Activated naive CD8-positive, alpha-beta T cell treated with anti-CD3 and anti-CD28 coated beads, Interleukin-2, amount 10 ng/mL, durations not matched to agents 7 days and 5 days (primary cell): ENCODE measurements at places on chromosomes 7 and 10.

- DNase-seq: no peak
These were observed 82.0 kb downstream of the TMEM168 start for GRCh38 chr7:112708236-112708635.

DNA sequence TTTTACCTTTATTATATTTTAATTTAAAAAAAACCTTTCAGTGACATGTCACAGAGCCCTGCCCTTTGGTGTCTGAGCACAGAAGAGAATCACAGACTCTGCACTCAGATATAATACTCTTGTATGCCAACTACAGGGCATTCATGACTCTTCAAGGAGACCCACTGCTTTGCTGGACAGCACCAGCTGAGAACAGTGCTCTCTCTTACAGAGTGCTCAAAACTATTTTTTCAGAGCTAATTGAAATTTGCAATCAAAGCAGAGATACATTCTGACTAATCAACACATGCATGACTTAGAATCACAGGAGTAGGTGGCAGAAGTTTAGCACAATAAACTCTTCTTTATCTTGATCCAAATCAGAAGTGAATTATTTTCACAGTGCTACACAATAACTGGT is 99.1 kb downstream of the OSBPL3 start:
- DNase-seq: no peak

DNA sequence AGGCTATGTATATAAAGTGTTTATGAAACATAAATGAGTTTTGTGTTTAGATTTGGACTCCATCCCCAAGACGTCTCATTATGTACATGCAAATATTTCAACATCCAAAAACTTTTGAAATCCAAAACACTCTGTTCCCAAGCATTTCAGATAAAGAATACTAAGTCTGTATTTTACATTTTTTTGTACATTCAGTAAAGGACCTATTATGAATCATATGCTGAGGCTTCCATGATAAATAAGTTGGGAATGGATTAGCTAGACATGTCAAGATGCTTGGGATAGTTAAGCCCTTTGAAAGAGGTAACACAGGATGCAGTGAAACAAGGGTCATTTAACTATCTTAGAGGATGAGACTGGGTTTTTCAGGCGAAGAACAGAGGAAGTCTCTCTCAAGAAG is 262.9 kb downstream of the SNX13 start:
- DNase-seq: no peak

GRCh38 chr10:59877191-59877671 is 29.1 kb downstream of the CCDC6 start:
- no peak for DNase-seq

DNA sequence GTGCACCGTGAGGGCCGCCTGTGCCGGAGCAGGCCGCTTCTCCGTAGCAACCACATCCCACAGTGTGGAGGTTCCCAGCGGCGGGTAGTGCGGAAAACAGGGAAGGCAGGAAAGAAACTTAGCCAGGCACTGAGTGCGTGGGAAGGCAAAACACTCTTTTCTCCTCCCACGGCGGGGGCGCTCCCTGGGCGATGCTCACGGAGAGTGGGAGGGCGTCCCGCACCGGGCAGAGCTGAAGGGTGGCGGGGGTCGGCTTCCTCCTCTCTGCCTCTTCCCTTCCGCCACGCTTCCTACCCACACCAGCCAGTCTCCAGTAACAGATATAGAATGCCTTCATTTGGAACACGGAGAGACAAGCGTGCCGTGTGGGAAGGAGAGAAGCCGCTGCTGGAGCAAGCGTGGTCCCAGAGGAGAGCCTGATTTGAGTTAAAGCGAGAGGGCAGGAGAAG is 252.5 kb downstream of the PAXIP1 start:
- no peak for DNase-seq

- DNase-seq: no peak
These were observed 44.6 kb downstream of the VWA2 start for GRCh38 chr10:114283535-114284234.

DNA sequence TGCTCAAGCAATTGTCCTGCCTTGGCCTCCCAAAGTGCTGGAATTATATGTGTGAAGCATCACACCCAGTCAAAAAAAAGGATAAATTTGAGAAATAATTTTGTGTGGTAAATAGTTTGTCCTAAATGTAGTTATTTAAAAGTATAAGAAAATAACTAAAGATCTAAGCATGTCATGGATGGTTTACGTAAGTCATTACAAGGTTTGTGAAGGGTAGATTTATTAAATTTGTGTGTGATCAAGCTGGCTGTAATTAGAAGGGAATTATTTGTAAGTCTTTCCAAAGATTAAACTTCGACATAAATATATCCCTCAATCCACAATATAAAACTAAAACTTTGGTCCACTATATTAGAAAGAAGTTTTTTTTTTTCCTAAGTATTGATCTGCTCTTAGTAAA is 28.6 kb downstream of the ORC5 start:
- DNase-seq: no peak

- DNase-seq: no peak
These were observed 17.0 kb upstream of the ECHDC3 start for GRCh38 chr10:11724938-11725776.

DNA sequence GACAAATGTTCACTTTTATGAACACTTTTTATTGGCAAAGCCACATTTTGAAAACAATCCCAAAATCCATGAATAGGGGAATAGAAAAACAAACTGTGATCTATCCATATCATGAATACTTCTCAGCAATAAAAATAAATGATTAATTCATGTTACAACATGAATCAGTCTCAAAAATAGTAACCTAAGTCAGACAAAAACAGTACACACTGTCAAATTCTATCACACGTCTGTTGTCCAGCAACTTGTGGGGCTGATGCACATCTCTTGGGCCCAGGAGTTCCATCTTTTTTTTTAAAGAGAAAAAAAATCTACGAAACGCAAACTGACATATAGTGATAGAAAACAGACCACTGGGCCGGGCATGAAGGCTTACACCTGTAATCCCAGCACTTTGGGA is 71.0 kb downstream of the LARP4B start:
- DNase-seq: no peak

GRCh38 chr10:89861584-89862301 is 160.4 kb downstream of the KIF20B start:
- no peak for DNase-seq

GRCh38 chr10:1661859-1662437 is 75.4 kb downstream of the ADARB2 start:
- DNase-seq: no peak

- no peak for DNase-seq
These were observed 26.9 kb downstream of the NACAD start for GRCh38 chr7:45061806-45062425.

DNA sequence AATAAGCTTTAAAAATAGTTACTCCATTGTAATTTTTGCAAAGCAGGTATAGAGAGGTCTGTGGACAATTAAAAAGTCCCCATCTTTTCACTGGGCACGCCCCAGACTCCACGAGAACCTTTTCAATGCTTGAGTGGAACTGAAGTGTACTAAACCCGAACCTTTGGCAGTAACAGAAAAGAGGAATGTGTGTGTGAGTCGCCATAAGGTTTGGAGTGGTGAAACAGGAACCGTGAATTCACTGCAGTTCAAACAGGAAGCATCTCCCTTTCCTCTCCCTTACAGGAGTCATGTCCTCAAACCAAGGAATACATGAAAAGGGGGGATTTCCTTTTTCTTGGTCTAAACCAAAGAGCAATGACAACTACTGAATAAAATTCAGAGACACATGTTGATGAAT is 23.2 kb downstream of the NDUFB2 start:
- no peak for DNase-seq

DNA sequence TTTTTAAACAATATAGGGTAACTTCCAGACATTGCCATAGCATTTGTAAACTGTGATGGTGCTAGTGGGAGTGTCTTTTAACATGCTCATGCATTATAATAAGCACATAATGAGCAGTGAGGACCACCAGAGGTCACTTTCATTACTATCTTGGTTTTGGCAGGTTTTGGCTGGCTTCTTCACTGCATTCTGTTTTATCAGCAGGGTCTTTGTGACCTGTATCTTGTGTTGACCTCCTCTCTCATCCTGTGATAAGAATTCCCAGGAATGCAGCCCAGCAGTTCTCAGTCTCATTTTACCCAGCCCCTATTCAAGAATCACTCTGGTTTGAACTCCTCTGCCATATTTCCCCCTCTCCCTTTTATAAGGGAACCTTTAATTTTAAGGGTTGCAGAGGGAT is 91.3 kb downstream of the ZNF467 start:
- DNase-seq: no peak

GRCh38 chr7:137120690-137121089 is 222.8 kb downstream of the PTN start:
- DNase-seq: no peak

DNA sequence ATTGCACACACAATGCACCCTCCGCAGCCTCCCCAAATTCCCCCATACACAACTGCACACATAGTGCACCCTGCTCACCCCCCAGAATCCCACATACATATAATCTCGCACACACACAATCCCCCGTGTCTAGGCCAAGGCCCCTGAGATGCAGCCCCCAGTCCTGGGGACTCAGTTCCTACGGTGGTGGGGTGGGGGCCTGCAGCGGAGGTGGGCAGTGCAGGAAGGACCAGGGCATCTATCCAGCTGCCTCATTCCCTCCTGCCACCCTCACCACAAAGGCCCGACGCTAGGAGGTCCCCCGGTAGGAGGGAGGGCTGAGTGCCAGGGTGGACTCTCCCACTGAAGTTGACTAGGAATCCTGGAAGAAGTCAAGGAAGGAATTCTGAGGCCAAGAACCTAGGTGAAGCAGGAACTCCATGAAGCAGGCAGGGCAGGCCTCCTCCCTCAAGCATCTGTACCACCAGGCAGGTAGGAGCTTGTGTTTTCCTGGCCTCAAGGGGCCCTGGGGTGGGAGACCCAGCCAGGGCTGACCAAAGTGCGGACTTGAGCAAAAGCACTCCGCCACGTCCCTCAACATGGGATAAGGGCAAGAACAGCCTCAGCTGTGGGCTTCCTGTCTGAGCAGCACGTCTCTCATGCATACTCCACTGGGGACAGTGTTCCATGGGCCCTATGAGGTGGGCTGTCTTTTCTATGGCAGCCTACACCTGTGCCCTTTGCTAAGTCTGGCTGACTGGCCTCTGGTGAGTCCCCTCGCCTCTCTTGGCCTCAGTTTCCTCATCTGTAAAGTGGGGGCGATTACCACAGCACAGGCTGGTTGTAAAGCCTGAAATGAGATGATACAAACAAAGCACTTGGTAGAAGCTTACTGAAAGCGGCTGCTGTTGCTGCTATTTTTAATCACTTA is 145.7 kb downstream of the MAPK8 start:
- DNase-seq: no peak

DNA sequence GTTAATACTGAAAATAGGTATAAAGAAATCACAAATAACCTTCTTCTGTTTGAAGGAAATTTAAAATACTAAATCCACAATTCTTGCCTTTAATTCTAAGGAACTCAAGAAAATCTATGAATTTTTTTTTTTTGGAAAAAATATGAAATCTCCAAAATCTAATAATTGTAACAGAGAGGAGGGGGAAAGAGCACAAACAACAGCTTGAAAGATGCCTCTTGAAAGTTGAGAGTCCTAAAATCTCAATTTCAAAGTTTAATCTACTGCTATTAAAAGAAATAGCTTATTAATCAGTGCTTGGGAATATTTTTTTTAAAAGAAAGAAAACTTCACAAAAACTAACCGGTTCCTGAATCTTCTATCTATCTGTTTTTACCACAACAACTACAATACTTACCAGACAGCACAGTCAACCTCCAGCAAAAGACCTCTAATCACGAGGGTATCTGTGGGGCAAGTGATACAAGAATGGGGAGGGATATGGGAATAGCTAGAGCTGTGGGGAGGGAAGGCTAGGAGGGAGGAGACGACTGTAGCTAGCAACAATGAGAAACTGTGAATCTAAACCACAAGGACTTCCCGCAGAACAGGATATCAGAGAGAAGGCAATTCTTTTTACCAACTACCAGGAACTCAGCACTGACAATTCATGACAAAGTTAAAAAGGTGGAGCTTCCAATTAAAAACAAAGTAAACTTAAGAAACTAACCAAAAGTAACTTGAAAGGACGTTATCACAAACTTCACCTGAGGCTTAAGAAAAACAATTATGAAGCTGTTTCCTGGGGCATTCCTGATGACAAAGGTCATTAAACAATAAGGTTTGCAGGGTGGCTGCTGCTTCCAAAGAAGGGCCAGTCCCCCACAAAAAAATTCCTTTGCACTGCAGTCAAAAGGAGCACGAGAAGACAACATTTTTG is at the start of gene USP54:
USP54 (minus strand) TSS at position 462 of the 919 bp plus-strand sequence. CDS start 15,684 bp downstream, outside the sequence.
- DNase-seq: no peak

- no peak for DNase-seq
These were observed 230.9 kb downstream of the BICC1 start for GRCh38 chr10:58743466-58744115.

- no peak for DNase-seq
These were observed 289.6 kb downstream of the POM121L12 start for GRCh38 chr7:53325061-53325460.

DNA sequence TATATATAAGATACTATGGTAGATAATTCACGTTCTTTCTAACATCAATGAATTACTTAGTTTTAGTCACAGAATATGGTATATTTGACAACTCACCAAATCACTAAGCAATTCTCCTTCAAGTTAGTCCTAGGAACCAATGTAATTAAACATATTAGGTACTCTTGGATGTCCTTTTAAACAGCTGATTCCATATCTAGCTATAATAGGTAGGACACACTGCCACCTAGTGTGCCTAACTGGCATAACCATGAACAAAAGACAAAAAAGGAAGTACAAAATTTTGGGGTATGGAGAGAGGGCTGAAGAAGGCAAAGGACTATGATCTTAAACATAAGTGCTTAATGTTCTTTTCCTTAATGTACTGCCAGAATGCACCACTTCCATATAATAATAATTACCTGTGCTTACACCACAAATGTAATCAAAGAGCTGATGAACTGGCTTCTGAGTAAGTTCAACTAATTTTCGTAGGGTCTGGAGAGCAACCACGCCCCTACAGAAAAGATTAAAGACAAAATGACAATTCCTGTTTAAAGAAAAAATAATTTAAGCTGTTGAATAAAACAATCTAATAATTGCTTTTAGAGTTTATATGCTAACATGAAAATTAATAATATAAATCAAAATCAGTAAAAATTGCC is 28.7 kb downstream of the PNPLA8 start:
- no peak for DNase-seq

- DNase-seq: no peak
These were observed 359.3 kb downstream of the PCLO start for GRCh38 chr7:82803411-82803810.

- no peak for DNase-seq
These were observed 3.2 kb upstream of the LIPN start for GRCh38 chr10:88756660-88757059.

DNA sequence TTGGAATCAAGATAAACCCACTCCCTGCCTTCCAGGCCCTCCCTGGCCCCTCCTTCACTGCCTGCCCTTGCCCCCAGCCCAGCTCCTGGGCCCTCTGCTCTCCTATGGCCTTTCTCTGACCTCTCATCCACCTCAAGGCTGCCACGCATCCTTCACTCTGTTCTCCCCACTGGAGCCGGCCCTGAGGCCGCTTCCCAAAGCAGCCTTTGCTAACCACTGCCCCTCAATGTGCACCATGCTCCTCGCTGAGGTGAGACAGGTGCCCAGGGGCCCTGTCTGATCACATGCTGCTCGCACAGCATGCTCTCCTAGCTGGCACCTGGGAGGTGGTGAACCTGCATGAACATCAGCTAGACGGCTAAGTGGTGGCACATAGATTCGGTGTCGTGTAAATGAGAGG is 138.5 kb upstream of the RET start:
- DNase-seq: no peak

- no peak for DNase-seq
These were observed 12.7 kb downstream of the CCDC136 start for GRCh38 chr7:128804484-128804883.

GRCh38 chr7:5237286-5237685 is 45.5 kb upstream of the SLC29A4 start:
- no peak for DNase-seq
